Body of pancreas (tissue), 4 donors: ENCODE measurements at places on chromosomes 13 and 19. TPM values are rescaled to one million over a fixed set of nuclear protein-coding genes. Genes with fewer than 3 reads are reported as not detected.

GRCh38 chr13:20474515-20474914 lies 51.1 kb downstream of the CRYL1 start:
- no peak overlapping the region for H3K4me3 ChIP-seq
- H3K4me1 ChIP-seq = peaks cover 8% of the 10 kb centered on the region

- peak overlapping the region; percentile 91 for H3K27ac ChIP-seq
- peak; percentile 25 for DNase-seq
- peak overlapping the region; percentile 57 for H3K4me3 ChIP-seq
- H3K36me3 ChIP-seq = no peaks in the 10 kb centered on the region
These were observed 551 bp downstream of the FZR1 start for GRCh38 chr19:3506384-3507340.

- no peaks in the 10 kb centered on the region for H3K36me3 ChIP-seq
- H3K27ac ChIP-seq = no peak overlapping the region
- H3K4me1 ChIP-seq = no peaks in the 10 kb centered on the region
- H3K4me3 ChIP-seq = no peak overlapping the region
- H3K27me3 ChIP-seq = no peaks in the 10 kb centered on the region
These were observed 142.2 kb upstream of the ZNF507 start for GRCh38 chr19:32203161-32203560.

The ATCAY gene
- 1.6 TPM for total RNA-seq

- H3K27ac ChIP-seq = no peak overlapping the region
- H3K36me3 ChIP-seq = no peaks in the 10 kb centered on the region
- no peak for DNase-seq
- H3K4me3 ChIP-seq = no peak overlapping the region
- H3K4me1 ChIP-seq = no peaks in the 10 kb centered on the region
- no peaks in the 10 kb centered on the region for H3K27me3 ChIP-seq
These were observed 316.3 kb downstream of the TBC1D4 start for GRCh38 chr13:75165543-75166230.

DNA sequence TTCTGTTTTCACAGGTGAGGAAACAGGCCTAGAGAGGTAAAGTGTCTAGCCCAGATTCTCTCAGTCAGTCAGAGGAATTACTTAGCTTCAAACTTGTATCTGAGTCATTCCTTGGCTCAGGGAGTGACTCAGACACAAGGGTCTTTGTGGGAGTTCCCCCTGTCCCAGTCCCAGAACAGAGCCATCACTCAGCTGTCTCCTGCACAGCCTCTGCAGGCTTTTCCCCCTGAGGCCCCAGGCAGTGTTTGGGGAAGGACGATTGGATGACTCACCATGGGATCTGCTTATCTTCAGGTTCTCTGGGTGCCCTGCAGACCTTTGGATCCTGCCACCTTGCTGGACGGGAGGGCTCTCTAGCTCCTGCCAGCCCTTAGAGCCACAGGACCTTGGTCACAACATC lies 13.2 kb downstream of the ZNF793 start:
- no peaks in the 10 kb centered on the region for H3K36me3 ChIP-seq
- no peaks in the 10 kb centered on the region for H3K27me3 ChIP-seq
- no peak for DNase-seq

- H3K4me1 ChIP-seq = no peaks in the 10 kb centered on the region
- no peak for DNase-seq
- H3K27ac ChIP-seq = no peak overlapping the region
- no peaks in the 10 kb centered on the region for H3K36me3 ChIP-seq
These were observed 1226.6 kb downstream of the PCDH9 start for GRCh38 chr13:66003558-66003957.

- H3K36me3 ChIP-seq = no peaks in the 10 kb centered on the region
- H3K27ac ChIP-seq = no peak overlapping the region
- DNase-seq = no peak
- no peaks in the 10 kb centered on the region for H3K27me3 ChIP-seq
- no peak overlapping the region for H3K4me3 ChIP-seq
These were observed 1194.5 kb downstream of the UQCRFS1 start for GRCh38 chr19:28018499-28018898.

The KPNA3 gene
- total RNA-seq = 10.9 TPM

The EXOC3L2 gene
- total RNA-seq = 4.2 TPM

DNA sequence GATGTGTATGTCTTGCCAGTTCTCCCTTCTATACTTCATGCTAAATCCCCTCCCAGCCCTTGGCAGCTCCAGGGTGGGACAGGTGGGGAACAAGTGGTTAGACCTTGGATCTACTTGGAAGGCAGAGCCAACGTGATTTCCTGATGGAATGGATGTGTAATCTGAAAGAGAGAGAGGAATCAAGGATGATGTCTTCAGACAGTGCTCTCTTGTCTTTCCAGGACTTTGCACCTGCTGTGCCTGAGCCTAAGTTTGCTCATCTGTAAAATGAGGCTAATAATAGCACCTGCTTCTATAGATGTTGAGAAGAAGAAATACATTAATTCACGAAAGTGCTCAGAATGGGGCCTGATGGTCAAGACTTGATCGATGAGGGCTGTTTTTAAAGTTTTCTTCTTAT lies 7.0 kb upstream of the EGLN2 start:
- H3K4me3 ChIP-seq = no peak overlapping the region
- no peaks in the 10 kb centered on the region for H3K36me3 ChIP-seq
- no peak overlapping the region for H3K27ac ChIP-seq
- H3K27me3 ChIP-seq = no peaks in the 10 kb centered on the region

GRCh38 chr19:30263830-30264381 lies 108.3 kb upstream of the ZNF536 start:
- H3K36me3 ChIP-seq = no peaks in the 10 kb centered on the region
- no peak for DNase-seq
- no peak overlapping the region for H3K27ac ChIP-seq
- no peak overlapping the region for H3K4me3 ChIP-seq

GRCh38 chr13:108322206-108322824 lies 52.8 kb downstream of the TNFSF13B start:
- no peaks in the 10 kb centered on the region for H3K36me3 ChIP-seq
- no peak overlapping the region for H3K27ac ChIP-seq
- no peaks in the 10 kb centered on the region for H3K27me3 ChIP-seq
- H3K4me3 ChIP-seq = no peak overlapping the region
- H3K4me1 ChIP-seq = no peaks in the 10 kb centered on the region

- H3K4me1 ChIP-seq = peaks cover 80% of the 10 kb centered on the region
- H3K27me3 ChIP-seq = no peaks in the 10 kb centered on the region
- H3K36me3 ChIP-seq = no peaks in the 10 kb centered on the region
- H3K4me3 ChIP-seq = no peak overlapping the region
- DNase-seq = peak; percentile 87
- H3K27ac ChIP-seq = peak overlapping the region; percentile 90
These were observed 9.0 kb downstream of the SLC25A15 start for GRCh38 chr13:40798380-40798779.

DNA sequence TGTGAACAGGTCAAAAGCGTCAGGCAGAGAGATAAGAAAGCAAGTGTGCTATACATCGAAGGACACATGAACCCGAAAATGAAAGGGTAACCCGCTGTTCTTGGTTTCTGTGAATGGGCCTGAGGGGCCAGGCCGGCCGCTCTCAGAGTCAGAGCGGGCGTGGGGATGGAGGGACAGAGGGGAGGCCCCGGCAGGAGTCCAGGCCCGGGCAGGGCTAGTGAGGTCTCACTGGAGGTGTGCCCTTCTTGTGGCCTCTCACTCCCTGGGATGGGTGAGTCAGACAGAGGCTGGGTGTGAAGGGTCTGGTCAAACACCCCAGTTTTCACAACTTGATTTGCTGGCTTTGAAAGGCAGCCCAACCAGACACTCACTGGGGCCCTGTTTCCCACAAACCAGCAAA lies 17.4 kb upstream of the NDUFS7 start:
- H3K4me1 ChIP-seq = peaks cover 2% of the 10 kb centered on the region
- no peak overlapping the region for H3K27ac ChIP-seq
- DNase-seq = no peak
- no peaks in the 10 kb centered on the region for H3K27me3 ChIP-seq

The PRODH2 gene
- total RNA-seq = 3.9 TPM
